ENCODE measurements at places on chromosomes 12 and 14. TPM values are rescaled to one million over a fixed set of nuclear protein-coding genes. Genes with fewer than 3 reads are reported as not detected.

Gene SAMD15
- total RNA-seq, result 1.1 TPM

Gene GPX2
- total RNA-seq, result not detected

Gene IKBIP
- total RNA-seq, result 56.8 TPM

Gene FBXO21
- 41.7 TPM for total RNA-seq

Gene USP44
- total RNA-seq, result 3.1 TPM

Gene PAWR
- total RNA-seq, result 175 TPM

Gene TEAD4
- total RNA-seq, result 46.0 TPM

Gene CRIP1
- 8.1 TPM for total RNA-seq

Gene DTX1
- 0.14 TPM for total RNA-seq

Gene TSHR
- total RNA-seq, result not detected

Gene CLEC1B
- not detected for total RNA-seq

Gene LARP4
- 59.4 TPM for total RNA-seq

Gene RARG
- total RNA-seq, result 19.5 TPM

Gene ADAMTS20
- not detected for total RNA-seq

Gene OAS3
- 19.8 TPM for total RNA-seq

Gene HOXC4
- not detected for total RNA-seq

Gene PTPRQ
- not detected for total RNA-seq

Gene ACSM4
- not detected for total RNA-seq

Gene DNAJC22
- total RNA-seq, result 1.3 TPM

Gene SHMT2
- total RNA-seq, result 148 TPM

Gene ADCY4
- 87.0 TPM for total RNA-seq

Gene WSCD2
- total RNA-seq, result not detected

Gene MIP
- total RNA-seq, result not detected

Gene CLEC2A
- not detected for total RNA-seq

Gene CDK2
- 69.8 TPM for total RNA-seq

Gene RPGRIP1
- not detected for total RNA-seq

Gene P2RX7
- 5.1 TPM for total RNA-seq
